ENCODE measurements at places on chromosomes 6 and 20.
A peak's percentile ranks its signal among the peaks of the same experiment; 100 is the strongest.

DNA sequence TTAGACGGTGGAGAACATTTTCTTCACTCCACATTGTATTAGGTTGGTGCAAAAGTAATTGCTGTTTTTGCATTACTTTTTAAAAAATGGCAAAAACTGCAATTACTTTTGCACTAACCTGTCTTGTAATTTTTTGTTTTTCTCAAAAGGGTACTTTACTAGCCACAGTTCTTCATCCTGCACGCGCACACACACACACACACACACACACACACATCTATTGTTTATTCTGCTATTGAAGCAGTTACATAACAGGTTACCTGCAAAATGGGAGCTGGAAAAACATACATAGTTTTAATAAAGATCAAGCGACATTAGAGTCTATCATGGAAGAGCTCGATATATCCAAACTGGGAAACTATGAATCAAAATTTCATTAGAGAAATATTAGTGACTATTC is 235.2 kb downstream of the SIM1 start:
- DNase-seq: no peak

- DNase-seq: no peak
Measured at GRCh38 chr6:151067684-151068596, 171.8 kb upstream of the AKAP12 start.

- DNase-seq: no peak
Measured at GRCh38 chr20:52124821-52125220, 66.8 kb downstream of the ZFP64 start.

DNA sequence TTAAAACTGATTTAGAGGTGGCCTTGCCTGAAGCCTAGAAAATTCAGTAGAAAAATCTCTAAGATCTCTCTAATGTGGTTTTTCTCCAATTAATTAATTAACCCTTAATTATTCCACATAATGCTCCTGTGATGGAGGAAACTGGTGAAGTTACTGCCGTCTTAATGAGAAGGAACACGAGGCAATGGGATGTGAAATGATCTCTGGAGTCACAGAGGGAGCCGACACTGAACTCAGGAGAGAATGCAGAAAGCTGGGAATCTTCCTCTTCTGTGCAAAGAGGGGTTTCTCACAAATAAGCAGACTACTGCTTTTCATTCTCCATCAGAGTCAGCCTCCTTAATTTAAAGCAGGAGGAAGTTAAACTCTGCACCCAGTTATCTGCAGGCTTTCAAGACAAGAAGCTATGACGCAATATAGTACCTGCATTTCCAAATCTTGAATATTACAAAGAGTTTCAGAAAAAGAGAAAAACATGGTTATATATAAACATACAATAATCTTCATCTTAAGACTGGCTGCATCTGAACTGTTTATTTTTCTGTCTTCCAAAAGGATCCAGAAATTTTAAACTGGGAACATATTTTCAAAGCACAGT is 18.1 kb upstream of the SNRPB2 start:
- DNase-seq: no peak

GRCh38 chr6:36623547-36624459 is 29.6 kb downstream of the SRSF3 start:
- peak; percentile 82 for DNase-seq

- DNase-seq: no peak
Measured at GRCh38 chr20:63258781-63259180, 4.5 kb upstream of the NKAIN4 start.

- no peak for DNase-seq
Measured at GRCh38 chr20:46831633-46832011, 63.0 kb upstream of the EYA2 start.

GRCh38 chr6:10597499-10598001 is 76.4 kb downstream of the GCNT2 start:
- DNase-seq: no peak

GRCh38 chr6:42929821-42930360 is 611 bp downstream of the CNPY3 start:
- DNase-seq: peak; percentile 60

Data from activated CD4-positive, alpha-beta T cell treated with anti-CD3 and anti-CD28 coated beads, Interleukin-2, amount 10 ng/mL, durations not matched to agents 7 days and 5 days (primary cell).